ENCODE measurements at places on chromosomes 3 and 15.

GRCh38 chr3:44932986-44933944 lies 42.7 kb downstream of the ZDHHC3 start:
- no peak for DNase-seq

DNA sequence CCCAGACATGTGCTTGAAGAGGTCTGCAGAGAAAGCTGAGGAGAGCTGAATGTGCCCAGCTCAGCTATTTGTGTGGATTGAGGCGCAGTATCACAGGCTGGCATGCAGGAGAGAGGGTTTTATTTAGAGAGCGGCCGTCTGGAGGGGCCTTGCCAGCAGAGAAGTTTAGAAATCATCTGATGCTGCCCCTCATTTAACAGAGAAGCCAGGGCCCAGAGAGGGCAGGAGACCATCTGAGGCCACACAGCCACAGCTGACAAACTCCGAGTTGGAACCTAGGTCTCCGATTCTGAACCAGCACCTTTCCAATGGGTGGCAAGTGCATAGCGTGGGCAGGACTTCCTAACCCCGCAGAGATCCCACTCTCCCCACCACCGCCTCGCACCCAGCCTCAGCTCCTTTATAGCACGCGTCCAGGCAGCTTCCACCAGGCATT lies 101.0 kb downstream of the LSM3 start:
- DNase-seq, result no peak

DNA sequence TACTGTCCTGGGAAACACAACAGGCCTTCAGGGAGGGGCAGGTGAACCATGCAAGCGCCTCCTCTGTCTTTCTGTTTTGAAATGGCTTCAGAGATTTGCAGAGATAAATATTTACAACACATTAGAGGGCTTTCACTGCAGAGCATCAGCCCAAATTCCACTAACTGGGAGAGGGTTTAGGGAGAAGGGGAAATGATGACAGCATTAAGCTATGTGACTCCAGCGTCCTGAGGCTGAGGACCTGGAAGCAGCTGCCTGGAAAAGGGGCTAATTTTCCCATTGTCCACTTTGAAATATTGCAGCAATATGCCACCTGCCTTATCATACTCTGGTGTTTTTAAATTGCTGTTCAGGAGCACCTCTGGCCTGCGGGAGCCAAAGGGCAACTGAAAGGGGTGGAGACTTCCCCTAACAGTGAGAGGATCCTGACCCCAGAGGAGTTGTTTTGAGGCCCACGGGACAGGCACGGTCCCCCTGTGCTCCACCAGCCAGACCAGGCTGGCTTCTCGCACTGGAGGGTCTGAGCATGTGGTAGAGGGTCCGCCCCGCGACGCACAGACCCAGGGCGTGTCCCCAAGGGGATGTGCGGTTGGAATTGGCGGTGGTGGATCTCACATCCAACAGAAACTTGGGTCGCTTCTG lies 110.6 kb downstream of the XXYLT1 start:
- DNase-seq, result peak; percentile 77

- DNase-seq, result peak; percentile 31
Measured at GRCh38 chr15:96064351-96064756, 266.1 kb upstream of the NR2F2 start.

DNA sequence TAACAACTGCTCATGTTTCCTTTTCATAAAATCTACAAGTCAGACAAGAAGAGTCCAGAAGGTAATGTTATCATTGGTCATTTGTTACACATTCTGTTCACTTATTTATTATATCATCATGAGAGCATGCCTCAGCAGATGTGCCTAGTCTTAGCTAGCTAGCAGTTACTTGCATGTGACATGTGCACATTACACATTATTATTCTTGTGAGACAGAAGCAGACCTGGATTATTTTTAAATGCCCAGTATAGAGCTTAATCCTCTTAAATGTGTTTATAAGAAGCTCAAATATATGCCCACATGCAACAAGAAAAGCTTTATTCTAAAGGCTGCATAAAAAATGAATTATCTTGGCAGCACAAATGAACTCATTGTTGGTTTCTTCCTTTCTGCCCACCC lies 12.6 kb downstream of the YEATS2 start:
- no peak for DNase-seq

DNA sequence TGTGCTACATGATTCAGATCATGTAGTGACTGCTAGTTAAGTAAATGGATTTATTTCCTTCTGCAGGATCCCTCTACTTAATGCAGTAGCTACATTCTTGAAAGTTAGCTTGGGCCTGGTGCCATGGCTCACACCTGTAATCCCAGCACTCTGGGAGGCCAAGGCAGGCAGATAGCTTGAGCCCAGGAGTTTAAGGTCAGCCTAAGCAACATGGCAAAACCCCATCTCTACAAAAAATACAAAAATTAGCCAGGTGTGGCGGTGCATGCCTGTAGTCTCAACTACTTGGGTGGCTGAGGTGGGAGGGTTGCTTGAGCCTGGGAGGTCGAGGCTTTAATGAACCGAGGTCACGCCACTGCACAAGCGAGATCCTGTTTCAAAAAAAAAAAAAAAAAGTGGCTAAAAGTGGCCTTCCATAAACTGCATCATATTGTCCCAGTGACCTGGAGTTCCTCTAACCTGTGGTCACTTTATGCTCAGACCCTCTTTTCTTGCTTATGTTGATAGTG lies 22.0 kb downstream of the TSEN2 start:
- DNase-seq, result no peak

- no peak for DNase-seq
Measured at GRCh38 chr3:41148901-41149300, 50.4 kb upstream of the CTNNB1 start.

DNA sequence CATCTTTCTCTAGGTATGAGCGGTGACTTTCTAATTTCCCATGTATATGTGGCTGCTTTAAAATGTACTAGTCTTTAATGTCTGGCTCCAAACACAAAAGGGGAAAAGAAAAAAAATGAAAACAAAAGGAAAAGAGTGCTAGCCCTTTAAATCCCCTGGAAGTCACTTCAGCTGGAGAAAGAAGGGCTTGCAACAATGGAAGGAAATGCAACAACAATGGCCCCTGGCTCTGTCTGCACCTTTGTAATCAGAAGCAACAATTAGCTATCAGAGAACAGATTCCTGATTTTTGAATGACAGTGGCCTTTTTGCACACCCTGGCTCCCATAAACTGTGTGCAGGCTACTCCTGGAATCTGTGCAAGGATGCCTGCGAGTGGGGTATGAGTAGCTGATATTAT lies 591.2 kb downstream of the FHIT start:
- DNase-seq, result no peak

DNA sequence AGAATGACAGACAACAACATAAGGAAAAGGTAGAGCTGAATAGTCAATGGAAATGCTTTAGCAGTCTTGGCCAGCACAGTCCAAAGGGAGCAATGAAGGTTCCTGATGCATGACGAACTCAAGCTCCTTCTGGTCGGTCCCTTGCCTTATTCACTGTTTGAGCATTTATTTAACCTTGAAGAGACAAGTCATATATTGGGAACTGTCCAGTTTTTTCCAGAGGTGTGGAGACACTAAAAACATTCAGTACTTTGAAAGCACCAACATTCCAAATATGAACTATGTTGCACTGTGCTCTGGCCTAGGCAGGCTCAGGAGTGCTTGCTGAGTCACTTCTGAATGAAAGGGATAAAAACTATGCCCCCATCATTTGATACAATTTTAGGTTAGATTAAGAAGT lies 384.8 kb downstream of the MECOM start:
- peak; percentile 54 for DNase-seq

- DNase-seq, result no peak
Measured at GRCh38 chr15:62572797-62573196, 407.7 kb upstream of the C2CD4B start.

- DNase-seq, result peak; percentile 83
Measured at GRCh38 chr3:41893977-41894376, 67.9 kb downstream of the ULK4 start.

DNA sequence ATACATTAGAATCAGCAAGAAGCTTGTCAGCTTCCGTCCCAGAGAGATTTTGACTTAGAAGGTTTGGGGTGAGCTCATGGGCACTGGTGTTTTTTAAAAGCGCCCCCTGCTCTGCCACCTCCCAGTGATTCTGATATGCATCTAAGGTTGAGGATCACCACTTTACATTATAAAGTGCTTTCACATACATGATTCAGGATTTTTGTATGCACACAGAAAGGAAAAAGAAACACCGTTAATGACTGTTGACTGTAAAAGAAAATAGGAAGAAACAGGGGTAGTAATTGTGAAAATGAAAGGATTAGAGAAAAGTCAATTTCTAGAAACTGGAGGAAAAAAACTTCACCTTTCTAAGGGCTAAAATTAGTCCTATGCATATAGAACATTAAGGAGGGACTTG lies 104.9 kb upstream of the ZBED2 start:
- DNase-seq, result no peak

DNA sequence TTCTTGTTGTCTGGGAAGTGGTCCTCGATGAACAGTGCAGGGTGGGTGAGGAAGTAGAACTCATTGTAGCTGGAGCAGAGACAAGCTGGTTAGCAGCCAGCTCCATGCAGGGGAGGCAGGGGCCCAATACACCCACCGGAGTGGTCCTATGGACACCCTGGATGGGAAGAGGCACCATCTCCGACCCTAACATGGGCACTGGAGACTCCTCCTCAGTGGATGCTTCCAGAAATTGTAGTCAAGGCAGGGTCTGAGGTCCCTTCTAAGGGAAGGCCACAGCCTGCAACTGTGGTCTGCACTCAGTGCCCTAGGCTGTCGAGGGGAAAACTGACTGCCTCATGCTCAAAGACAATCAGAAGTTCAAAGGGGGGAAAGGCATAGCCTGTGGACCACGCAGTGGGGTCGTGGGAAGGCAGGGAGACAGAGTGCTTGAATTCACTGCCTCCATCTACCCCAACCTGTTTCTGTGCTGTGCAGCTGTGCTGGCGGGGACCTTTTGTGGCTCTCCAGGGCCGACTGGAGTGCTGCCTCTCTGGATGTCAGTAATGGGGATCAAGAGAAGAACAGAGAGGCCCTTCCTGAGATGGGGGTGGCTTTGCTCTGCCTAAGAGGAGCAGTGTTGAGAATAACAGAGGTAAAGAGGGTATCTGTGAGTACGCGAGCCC lies 41.9 kb downstream of the KY start:
- DNase-seq, result no peak

DNA sequence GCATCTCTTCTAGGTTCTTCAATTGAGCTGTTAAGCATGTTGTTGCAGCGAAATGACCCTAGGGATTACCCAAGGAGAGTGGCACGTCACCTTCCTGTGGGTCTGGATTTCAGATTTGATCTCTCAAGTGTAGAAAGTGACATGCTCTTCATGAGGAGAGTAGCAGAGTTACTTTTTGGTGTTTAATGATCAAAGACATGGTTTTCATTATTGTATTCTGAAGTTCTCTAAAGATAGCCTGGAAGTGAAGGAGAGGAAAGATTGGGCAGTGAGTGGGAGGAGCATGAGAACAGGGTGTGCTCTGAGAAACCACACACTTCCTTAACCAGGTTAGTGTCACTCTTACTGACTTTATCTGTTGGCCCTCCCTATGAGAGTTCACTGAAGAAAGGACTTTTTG lies 153.6 kb downstream of the AKAP13 start:
- DNase-seq, result no peak

GRCh38 chr15:89912674-89913396 lies at the start of gene ARPIN:
ARPIN (minus strand) TSS chr15:89912952; CDS start chr15:89912835, 117 bp downstream.
- peak; percentile 47 for DNase-seq

- DNase-seq, result no peak
Measured at GRCh38 chr3:169268286-169268776, 395.2 kb downstream of the MECOM start.

GRCh38 chr3:160053048-160053391 lies 64.4 kb downstream of the IL12A start:
- DNase-seq, result no peak

- peak; percentile 40 for DNase-seq
Measured at GRCh38 chr3:177229791-177230190, 32.5 kb upstream of the TBL1XR1 start.

DNA sequence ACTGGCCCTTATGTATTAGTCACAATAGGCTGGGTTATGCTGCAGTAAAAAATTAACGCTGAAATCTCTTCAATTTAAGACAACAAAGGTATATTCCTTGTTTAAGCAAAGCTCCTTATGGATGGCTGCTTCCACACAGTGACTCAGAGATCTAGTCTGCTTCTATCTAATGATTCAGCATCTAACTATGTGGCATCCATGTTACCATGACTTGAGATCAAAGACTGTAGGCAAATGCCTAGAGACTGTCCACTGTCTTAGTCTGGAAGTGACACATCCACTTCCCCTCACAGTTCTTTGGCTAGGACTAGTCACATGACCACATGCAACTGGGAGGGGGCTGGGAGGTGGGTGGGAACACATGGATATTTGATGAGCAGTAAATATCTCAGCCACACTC lies 61.3 kb upstream of the PSMD6 start:
- DNase-seq, result peak; percentile 60

- peak; percentile 94 for DNase-seq
Measured at GRCh38 chr3:69009559-69010410, 3.7 kb downstream of the EOGT start.

DNA sequence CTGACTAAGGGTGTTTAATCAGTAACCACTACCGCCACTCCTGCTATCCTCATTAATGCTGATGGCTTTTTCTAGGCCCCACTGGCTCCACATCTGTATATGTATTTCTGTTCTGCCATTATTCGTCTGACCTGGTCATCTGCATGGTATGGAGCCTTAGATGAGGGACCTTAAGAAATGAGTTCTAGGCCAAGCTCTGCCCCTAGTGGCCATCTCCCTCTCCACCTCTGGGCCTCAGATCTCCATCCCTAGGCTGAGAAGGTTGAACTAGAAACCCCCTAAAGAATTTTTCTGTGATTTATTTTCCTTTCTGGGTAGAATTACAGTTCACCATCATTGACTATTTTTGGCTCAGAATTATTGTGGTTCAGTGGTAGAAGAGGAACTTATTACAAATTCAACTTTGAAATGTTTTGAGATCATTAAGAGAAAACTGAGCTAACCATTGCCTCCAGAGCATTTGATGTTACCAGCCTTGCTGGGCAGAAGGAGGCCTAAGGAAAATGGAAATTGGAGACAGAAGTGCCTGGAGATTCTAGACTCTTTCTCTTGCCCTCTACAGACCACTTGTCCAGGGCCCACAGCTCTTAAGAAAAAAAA lies 325.2 kb upstream of the NR2E3 start:
- no peak for DNase-seq

- no peak for DNase-seq
Measured at GRCh38 chr15:74400915-74401757, 32.6 kb downstream of the SEMA7A start.

DNA sequence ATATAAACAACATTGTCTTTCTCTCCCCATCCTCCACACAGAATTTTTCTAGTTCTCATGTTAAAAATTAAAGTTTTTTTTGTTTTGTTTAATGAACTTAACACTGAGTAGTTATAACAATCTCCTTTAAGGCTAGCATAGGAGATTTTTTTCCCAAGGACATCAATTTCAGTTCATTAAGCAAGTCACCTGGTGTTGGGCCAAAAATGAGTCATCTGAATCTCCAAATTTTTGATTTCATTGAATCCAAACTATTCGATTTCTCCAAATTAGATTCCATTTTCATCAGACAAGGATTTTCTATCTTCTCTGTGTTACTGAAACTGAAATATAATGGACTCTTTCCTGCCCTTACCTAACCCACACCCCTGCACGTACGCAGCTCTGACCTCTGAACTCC lies 631.4 kb upstream of the MDFIC2 start:
- DNase-seq, result peak; percentile 42

Measured in fibroblast of the aortic adventitia (primary cell).